ENCODE measurements at places on chromosomes 11 and 22. TPM values are rescaled to one million over a fixed set of nuclear protein-coding genes. Genes with fewer than 3 reads are reported as not detected.

GRCh38 chr22:45865561-45866125, 111.3 kb downstream of the WNT7B start:
- no peak for DNase-seq

- DNase-seq: no peak
These were observed 117.3 kb downstream of the PLEKHA7 start for GRCh38 chr11:16896729-16897469.

DNA sequence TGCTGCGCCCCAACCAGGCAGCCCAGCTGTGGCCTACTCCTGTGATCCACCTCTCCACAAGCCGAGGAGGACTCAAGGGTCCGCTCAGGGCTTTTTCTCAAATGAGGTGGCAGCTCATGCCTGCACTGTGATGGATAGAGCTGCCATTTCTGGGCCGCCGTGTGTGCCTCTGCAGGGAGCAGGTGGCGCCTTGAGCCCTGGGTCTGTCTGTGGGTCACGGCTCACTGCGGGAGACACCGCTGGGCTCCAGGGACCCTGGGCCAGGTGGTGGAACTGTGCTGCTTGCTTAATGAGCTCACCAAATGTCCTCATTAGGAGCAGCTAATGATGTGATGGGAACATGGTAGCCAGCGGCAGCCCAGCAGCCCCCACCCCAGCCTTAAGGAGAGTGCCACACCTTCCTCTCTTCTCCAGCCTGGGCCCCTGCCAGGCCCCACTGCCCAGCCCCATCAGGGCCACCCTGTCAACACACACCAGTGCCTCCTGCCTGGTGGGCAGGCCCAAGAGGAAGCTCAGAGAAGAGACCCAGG, 50.8 kb downstream of the DHCR7 start:
- DNase-seq: no peak

DNA sequence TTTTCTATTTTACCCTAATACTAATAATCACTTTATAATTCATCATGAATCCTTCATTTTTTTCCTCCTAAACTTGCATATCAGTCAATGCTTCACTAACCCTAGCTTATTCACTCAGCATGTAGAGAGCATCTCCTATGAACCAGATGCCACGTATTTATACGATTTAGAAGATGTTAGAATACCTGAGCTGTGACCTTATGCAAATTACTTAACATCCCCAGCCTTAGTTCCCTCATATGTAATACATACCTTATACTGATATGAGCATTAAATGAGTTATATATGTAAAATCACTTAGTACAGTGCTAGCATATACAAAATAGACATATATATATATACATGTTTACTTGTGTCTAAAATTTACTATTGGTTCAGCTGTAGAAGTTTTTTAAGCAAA, 9.0 kb downstream of the FAM76B start:
- DNase-seq: no peak

DNA sequence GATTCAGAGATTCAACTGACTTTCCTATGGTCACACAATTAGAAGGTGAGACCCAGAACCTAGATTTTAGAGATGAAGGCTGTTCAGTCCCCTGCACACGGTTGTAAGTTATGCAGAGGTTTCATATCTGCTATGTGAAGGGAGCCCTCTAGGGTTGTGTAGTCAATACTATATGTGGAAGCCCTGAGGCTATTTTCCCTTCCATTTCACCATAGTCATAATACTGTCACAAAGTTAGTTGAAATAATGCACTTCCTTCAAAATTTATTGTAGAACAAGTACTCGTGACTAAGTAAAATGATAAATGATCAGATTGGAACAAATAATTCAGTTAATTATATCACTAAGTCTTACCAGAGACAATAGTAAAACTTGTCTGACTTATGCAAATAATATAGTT, 48.8 kb downstream of the ENDOD1 start:
- no peak for DNase-seq

- DNase-seq: no peak
These were observed 6.8 kb downstream of the C11orf21 start for GRCh38 chr11:2294926-2295290.

TRPM5 gene
- not detected for total RNA-seq

GRCh38 chr11:70713988-70714665, 315.8 kb downstream of the CTTN start:
- no peak for DNase-seq

DNA sequence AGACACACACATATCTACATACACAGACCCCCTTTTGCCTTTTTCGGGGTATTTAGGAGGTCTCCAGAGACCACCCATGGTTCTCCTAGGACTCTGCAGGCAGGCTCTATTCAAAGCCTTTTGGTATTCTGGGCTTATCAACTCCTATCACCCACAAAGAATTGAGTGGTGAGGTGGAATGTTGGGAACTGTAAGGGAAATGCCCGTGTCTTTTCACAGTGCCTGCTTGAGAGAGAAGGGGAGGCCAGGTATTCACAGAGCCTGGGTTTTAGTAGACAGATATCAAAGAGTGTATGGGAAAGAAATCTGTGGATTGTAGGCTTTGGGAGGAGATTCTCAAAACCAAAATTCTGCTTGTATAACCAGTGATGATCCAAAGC, 44.0 kb upstream of the CSNK2A3 start:
- DNase-seq: no peak
